ENCODE measurements at places on chromosomes 4 and X.

DNA sequence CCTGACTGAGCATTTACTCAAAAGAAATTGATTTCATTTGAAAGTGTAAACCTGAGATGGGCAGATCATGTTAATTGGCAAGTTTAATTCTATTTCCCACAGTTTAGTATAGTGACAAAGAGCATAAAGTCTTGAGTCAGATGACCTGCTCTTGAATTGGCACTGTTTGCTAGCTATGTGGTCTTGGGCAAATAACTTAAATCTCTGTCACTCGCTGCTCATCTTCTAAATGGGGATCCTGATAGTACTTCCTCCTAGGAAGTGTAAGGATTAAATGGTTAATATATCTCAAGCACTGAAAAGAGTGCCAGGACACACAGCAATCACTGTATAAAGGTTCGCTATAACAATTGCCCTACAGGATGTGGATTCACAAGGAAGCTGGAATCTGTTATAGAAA is 242.8 kb upstream of the JADE1 start:
- DNase-seq, result no peak

- DNase-seq, result no peak
These were observed 29.3 kb upstream of the CT47A1 start for GRCh38 chrX:121014826-121015225.

DNA sequence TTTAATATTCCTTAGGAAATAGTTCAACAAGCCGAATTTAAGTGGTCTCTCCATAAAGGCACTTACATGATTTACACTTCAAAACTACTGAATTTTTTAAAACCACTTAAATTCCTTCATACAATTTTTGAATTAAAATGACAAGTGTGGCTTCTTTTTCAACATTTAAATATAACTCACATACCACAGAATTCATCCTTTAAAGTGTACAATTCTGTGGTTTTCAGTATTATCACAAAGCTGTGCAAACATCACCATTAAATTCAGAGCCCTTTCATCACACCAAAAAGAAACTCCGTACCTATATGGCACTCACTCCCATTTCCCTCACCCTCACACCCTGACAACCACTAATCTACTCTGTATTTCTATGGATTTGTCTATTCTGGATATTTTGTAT is 200.9 kb upstream of the MAB21L2 start:
- DNase-seq, result no peak

GRCh38 chr4:160180211-160180610 is 1077.3 kb downstream of the RAPGEF2 start:
- no peak for DNase-seq

GRCh38 chrX:85309717-85310116 is 65.9 kb downstream of the ZNF711 start:
- DNase-seq, result no peak

DNA sequence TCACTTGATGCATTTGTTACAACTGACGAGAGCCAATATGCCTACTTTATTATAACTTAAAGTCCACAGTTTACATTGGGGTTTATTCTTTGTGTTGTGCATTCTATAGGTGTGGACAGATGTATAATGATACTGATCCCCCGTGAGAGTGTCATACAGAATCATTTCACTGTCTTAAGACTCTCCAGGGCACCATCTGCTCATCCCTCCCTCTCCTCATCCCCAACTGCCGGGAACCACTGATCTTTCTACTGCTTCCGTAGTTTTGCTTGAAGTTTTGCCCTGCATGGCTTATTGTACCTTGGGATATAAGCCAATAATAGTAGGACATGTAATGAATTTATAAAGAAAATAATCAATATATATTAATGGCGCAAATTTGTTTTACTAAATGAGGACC is 137.8 kb upstream of the MSX1 start:
- no peak for DNase-seq

GRCh38 chr4:3253808-3254207 is 4.8 kb downstream of the MSANTD1 start:
- no peak for DNase-seq

GRCh38 chr4:140645196-140645595 is 76.4 kb upstream of the UCP1 start:
- DNase-seq, result no peak

GRCh38 chr4:73596001-73596400 is 24.2 kb downstream of the RASSF6 start:
- no peak for DNase-seq

GRCh38 chr4:162644346-162644745 is 480.5 kb upstream of the FSTL5 start:
- no peak for DNase-seq

DNA sequence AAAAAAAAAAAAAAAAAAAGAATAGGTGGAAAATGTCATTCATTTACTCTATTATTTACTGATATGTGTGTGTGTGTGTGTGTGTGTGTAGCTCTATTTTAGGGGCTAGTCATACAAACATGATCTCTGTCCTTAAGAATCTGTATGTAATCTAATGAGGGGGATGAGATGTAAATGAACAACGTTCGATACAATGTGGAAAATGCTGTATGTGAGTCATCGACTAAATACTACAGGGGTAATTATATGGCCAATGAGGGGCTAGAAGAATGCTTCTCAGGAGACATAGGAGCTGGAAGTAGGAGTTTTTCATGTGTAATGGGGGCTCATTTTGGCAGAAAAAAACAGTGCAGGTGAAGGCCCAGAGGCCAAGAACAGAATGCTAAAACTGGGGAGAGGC is 41.9 kb downstream of the LEF1 start:
- no peak for DNase-seq

DNA sequence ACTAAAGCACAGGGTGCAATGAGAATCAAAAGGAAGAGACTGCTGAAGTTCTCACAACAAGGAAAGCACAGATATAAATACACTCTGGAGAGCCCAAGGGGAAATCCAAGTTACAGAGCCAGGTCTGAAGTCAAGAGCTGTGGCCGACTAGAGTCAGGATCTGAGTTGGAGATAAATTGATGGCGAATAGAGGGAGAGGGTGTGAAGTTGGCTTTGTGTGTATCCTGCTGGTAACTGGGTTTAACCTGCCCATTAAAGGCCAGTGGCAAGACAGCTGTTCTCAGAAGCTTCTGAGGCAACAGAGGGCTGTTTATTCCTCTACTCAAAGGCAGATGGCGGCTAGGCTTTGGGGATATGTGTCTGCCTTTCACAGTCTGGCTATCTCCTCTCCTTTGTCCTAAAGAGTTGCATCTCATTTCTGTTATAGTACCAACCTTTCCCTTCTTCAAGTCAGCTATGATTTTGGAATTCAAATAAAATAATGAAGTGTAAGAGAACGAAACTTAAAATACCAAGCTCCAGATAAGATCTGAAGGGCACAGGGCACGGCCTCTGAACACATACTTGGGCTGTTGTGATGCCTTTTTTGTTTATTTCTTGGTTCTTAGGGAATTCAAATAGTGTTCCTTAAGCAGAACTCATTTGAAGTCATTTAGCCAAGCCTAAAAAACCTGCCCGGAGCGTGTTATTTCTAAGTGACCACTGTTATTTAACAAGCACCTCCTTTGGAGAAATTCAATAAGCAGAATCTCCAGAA is 142.1 kb downstream of the APBB2 start:
- no peak for DNase-seq

GRCh38 chrX:12814420-12814819 is 23.2 kb downstream of the PRPS2 start:
- DNase-seq, result peak; percentile 25

DNA sequence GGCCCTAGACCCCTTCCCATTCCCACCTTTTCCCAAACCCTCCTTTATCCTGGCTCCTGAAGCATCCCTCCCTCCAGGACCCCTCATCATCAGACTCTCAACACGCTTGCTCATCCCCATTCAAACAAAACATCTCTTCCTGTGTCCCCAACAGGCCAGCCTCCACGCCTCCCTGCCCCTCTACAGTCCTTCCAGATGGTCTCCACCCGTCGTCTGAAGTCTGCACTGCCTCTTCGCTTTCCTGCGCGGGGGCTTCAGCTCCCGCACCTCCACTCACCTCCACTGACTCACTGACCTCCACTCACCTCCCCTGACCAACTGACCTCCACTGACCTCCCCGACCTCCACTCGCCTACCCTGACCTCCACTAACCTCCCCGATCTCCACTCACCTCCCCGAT is 39.8 kb downstream of the JAKMIP1 start:
- no peak for DNase-seq

- peak; percentile 87 for DNase-seq
These were observed 28.6 kb downstream of the HADH start for GRCh38 chr4:108018040-108018883.

DNA sequence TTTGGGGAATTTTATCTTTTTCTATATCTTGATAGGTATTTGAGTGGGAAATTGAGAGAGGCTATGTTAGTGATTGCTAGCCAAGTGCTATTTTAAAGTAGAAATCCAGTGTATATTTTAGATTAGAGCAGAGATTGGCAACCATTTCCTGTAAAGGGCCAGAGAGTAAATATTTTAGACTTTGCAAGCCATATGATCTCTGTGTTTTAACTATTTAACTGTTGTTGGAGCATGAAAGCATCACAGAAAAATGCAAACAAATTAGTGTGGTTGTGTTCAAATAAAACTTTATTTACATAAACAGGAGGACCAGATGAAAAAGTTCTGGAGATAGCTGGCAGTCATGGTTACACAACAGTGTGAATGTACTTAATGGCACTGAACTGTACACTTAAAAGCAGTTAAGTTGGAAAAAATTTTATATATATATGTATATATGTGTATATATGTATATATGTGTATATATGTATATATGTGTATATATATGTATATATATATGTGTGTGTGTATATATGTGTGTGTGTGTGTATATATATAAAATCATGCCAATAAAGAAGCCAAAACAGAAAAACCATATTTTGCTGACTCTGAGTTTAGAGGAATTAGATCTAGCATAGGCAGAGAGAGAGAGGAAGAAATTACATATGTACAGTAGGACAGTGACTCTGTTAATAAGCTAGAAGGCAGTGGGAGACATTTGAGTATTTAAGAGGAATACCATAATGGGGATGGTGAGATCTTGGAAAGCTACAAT is 83.4 kb downstream of the TMEM164 start:
- no peak for DNase-seq

GRCh38 chr4:70195425-70195824 is at the start of gene ODAM:
TSS of gene ODAM (plus strand) at chr4:70195725. CDS start at chr4:70196544, 819 bp downstream.
- no peak for DNase-seq

DNA sequence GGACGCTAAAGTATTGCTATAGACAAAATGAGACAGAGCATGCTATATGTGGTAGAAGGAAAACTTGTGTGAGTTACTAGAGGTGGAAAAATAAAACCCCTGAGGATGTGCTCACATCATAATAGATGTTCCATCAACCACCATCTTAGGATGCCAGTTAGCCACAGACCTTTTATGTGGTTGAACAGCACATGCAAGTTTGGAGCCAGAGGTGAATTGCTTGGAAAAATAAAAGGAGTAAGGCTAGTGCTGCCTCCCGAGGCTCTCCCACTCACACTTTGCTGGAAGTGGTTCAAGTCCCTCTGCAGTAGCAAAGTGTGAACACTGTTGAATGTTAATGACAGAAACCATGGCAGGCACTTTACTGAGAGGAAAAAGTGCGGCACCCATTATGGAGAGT is 39.4 kb upstream of the PPARGC1A start:
- no peak for DNase-seq

DNA sequence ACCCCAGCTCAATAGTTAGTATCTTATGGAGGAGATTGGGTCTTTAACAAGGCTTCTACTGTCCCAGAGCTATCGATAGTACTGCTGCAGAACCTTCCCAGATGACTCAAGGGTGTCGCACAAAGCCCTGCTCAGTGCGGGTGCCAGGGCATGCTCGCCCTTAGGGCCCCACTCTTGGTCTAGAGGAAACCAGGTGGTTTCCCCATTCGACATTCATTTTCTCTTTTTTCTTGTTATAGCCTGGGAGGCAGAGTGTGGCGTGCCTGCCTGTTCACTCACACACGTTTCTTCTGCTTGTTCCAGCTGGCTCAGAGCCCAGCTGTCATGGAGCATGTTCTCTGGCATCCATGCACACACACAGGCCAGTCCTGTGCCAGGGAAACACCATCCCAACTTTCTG is 144.5 kb downstream of the SMIM20 start:
- peak; percentile 57 for DNase-seq

- no peak for DNase-seq
These were observed 624.6 kb upstream of the TECRL start for GRCh38 chr4:65033899-65034298.

DNA sequence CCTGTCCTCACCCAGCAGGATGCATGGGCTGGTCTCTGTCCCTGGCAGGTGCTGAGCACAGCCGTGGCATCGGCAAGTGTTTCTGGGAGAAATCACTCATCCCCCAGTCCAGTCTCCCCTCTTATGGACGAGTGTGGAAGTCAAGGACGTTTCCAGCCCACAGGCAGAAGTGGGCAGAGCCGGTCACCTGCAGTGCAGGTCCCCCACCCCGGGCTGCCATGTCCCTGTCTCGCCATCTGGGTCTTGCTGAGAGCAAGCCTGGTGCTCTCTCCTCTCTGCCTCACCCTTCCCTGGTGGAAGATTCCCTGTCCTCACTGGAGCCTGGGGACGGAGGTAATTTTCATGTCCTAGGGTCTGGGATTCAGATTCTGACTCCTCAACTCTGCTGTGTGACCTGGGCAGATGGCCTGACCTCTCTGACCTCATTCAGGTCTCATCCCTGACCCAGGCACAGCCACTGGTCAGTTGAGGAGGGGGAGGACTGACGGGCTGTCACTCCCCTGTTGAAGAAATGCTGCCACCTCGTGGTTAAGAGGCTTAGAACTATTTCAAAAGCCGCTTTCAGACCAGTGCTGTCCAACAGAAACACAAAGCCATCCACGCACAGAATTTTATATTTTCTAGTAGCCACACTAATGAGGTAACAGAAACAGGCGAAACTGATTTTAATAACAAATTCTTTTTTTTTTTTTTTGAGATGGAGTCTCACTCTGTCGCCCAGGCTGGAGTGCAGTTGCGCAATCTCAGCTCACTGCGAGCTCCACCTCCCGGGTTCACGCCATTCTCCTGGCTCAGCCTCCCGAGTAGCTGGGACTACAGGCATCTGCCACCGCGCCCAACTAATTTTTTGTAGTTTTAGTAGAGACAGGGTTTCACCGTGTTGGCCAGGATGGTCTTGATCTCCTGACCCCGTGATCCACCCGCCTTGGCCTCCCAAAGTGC is 1.8 kb downstream of the CPZ start:
- DNase-seq, result no peak

DNA sequence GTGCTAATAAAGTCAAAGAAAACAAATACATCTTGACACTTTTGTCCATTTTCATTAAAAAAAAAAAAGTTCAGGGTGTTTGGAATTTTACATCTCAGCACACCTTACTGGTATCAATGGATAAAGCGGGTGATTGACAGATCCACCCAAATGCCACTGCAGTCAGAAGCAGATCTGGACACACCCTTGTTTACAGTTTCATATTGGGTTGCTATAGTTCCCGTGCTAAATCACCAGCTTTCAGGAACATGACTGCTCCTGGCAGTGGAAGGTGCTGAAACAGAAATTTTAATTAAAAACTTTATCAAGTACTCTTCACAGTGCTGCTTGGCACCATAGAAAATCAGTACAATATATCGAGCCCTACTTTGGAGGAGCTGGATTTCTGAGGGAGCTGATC is 116.3 kb downstream of the STOX2 start:
- DNase-seq, result no peak

GRCh38 chr4:108878806-108879205 is 116.0 kb upstream of the ETNPPL start:
- no peak for DNase-seq

GRCh38 chr4:70778888-70779422 is 57.2 kb downstream of the RUFY3 start:
- DNase-seq, result no peak

- no peak for DNase-seq
These were observed 2.1 kb downstream of the GSTCD start for GRCh38 chr4:105710678-105711077.

Data from stimulated activated CD4-positive, alpha-beta T cell treated with anti-CD3 and anti-CD28 coated beads, Interleukin-2, amount 100 ng/mL, for 24 hours (primary cell).